ENCODE measurements at places on chromosomes 4 and X.

DNA sequence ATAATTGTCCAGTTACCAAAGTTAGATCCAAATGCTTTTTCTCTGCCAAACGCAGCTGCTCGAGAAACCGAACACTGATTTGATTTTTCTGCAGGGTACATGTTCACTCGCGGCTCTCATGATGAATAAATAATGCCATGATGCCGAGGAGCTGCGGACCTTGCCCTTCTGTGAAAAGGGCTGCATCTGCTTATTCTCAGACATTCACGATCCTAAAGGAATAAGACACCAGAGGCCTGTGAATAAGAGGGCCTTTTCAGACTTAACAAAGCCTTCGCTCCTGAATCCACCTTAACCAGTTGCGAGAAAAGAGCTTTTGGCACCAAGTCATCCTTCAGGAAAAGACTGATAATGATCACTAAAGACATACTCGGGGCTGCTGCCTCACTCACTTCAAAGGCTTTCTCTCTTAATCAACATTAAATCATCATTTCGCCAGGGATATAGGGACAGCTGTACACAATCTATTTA is 147.5 kb downstream of the FBXO8 start:
- no peak for DNase-seq

DNA sequence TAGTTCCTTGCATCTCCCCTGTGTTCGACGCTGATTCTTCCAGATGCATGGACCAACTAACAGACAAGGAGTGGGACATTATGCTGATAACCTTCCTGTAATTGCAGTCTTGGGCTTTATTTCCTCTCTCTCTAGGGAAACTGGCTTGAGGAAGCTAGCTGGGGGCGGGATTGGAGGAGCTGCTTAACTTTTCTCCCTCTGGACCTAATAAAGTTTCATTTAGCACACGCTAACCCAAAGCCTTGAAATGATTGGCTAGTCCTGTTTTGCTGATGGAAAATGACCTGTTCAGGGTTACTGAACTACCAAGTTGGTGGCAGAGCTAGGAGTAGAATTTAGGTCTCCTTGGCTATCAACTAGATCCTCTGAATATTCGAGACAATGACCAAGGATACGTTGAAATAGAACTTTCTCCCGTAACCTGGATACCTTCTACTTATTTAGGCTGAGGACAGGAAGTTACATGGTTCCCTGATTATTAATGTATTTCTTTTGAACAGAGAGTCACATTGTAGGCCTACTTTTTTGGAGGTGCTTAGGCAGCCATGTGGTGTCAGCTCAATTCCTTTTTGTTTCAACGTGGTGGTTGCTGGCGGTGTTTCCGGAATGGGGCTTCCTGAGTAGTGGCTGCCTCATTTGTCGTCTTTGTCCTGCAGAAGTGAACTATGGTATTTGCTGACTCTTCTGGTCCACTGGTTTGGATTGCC is 2.0 kb downstream of the PGK1 start:
- no peak for DNase-seq

DNA sequence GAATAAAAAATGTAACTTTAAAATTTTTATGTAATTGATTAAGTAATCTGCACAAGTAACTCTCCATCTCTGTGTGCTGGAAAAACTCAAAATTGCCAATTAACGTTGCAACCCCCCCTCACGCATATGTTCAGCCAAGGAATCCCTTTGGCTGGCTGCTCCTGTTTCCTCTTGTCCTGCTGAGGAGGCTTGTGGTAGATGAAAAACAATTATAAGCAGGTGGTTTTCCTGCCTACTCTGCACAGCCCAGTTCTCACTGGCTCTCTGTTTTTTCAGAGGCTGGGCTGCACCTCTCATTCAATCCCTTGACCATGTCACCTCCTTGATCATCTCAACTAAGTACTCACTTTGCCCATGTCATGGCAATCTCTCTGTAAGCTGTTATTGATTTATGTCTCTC is 1068.4 kb downstream of the ARAP2 start:
- no peak for DNase-seq

DNA sequence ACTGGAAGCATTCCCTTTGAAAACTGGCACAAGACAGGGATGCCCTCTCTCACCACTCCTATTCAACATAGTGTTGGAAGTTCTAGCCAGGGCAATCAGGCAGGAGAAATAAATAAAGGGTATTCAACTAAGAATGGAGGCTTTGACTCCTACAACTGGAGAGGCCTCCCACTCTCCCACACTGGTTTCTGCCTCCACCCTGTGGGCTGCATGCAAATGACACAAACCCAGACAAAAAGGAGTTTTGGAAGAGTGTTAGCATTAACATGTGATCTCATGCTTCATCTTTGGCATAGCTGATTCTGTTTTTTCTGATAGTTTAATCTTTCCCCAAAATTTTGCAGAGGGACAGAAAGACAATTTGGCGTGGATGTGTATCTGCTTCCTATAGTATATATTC is 80.8 kb upstream of the IQCM start:
- DNase-seq = no peak

Measured in GOT3 (cell line).